Activated CD4-positive, alpha-beta T cell treated with anti-CD3 and anti-CD28 coated beads, Interleukin-2, amount 10 ng/mL, durations not matched to agents 7 days and 5 days (primary cell): ENCODE measurements at places on chromosomes 4 and X.
A peak's percentile ranks its signal among the peaks of the same experiment; 100 is the strongest.

- no peaks in the 10 kb centered on the region for H3K4me1 ChIP-seq
- DNase-seq, result no peak
- no peak overlapping the region for H3K4me3 ChIP-seq
- no peak overlapping the region for H3K27ac ChIP-seq
- H3K27me3 ChIP-seq, result no peaks in the 10 kb centered on the region
- H3K36me3 ChIP-seq, result no peaks in the 10 kb centered on the region
These were observed 254.6 kb upstream of the KCNIP4 start for GRCh38 chr4:22202975-22203710.

DNA sequence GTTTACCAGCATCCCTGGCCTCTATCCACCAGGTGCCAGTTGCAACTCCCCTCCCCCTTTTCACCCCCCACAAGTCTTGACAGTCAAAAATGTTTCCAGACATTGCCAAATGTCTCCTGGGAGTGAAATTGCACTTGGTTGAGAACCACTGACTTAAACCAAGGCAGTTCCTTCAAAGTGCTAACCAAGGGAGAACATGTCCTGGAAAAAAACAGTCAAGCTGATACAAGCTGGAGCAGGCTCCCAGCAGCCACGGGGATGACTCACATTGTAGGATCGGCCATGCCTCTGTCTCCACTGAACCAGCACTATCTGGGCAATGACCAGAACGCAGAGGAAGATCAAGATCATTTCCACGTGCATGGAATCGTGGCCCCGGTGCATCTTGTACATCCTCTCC is 11.4 kb downstream of the RNF175 start:
- H3K36me3 ChIP-seq, result no peaks in the 10 kb centered on the region
- H3K27ac ChIP-seq, result no peak overlapping the region

- H3K27me3 ChIP-seq, result no peaks in the 10 kb centered on the region
- no peak overlapping the region for H3K4me3 ChIP-seq
- DNase-seq, result no peak
- no peak overlapping the region for H3K27ac ChIP-seq
- H3K4me1 ChIP-seq, result peaks cover 23% of the 10 kb centered on the region
These were observed 40.9 kb downstream of the KDM6A start for GRCh38 chrX:44913656-44914531.

- H3K4me3 ChIP-seq, result no peak overlapping the region
- DNase-seq, result no peak
- H3K4me1 ChIP-seq, result no peaks in the 10 kb centered on the region
- no peaks in the 10 kb centered on the region for H3K27me3 ChIP-seq
These were observed 29.5 kb downstream of the TFDP3 start for GRCh38 chrX:133188631-133189030.

GRCh38 chr4:85675076-85676049 is 200.4 kb downstream of the ARHGAP24 start:
- no peaks in the 10 kb centered on the region for H3K27me3 ChIP-seq
- H3K27ac ChIP-seq, result no peak overlapping the region
- H3K36me3 ChIP-seq, result no peaks in the 10 kb centered on the region
- no peaks in the 10 kb centered on the region for H3K4me1 ChIP-seq
- no peak for DNase-seq

DNA sequence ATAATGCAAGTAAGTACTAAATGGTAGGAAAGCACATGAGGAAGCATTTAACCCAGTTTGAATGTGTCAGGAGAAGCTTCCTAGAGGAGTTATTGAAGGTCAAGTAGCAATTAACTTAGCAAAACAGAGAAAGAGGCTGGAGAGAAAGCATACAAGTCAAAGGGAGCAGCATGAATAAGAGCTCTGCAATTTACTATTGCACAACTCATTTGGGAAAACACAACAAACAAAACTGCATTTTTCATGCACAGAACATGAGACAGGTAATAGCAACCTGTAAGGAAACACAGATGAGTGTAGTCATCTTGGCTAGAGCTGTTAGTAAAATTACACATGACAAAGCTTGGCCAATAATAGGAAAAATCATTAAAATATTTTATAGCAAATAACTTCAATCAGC is 538.1 kb downstream of the PPP4R3C start:
- H3K36me3 ChIP-seq, result no peaks in the 10 kb centered on the region
- no peaks in the 10 kb centered on the region for H3K4me1 ChIP-seq
- no peaks in the 10 kb centered on the region for H3K27me3 ChIP-seq
- no peak for DNase-seq
- no peak overlapping the region for H3K27ac ChIP-seq
- H3K4me3 ChIP-seq, result no peak overlapping the region

GRCh38 chrX:136910565-136911035 is 30.1 kb upstream of the RBMX start:
- no peaks in the 10 kb centered on the region for H3K27me3 ChIP-seq
- H3K27ac ChIP-seq, result no peak overlapping the region
- peak overlapping the region; percentile 82 for H3K4me3 ChIP-seq
- no peaks in the 10 kb centered on the region for H3K36me3 ChIP-seq
- no peak for DNase-seq

DNA sequence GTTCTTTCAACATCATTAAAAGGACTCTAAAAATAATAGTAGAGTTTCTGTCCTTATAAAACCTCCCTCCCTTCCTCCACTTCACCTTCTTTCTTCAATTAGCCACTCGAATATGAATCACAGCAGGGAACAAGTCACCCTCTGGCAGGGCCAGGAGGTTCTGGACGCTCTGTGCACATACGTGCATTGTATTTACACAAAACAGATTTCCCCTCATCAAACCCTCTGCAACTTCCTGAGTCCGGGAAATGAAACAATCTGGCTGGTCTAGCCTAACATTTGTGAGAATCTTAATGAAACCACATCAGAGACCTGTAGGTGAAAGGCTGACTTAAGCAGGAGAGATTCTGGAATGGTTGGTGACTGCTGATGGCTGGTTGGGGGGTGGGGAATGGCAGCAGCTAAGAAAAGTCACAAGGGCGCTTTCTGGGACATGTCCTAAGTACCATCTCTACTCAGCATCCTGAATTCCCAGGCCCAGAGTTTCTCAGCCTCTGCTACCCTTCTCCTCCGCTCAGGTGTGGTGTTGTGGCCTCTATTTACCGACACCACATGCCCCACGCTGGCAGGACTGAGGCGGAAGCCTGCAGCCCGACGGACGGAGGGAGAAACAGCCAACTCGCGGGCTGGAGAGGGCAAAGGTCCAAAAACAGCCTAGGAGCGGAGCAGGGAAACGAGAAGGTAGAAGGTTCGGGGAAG is 1.0 kb downstream of the ZDHHC9 start:
- no peaks in the 10 kb centered on the region for H3K36me3 ChIP-seq
- H3K4me3 ChIP-seq, result peak overlapping the region; percentile 83
- no peak for DNase-seq

DNA sequence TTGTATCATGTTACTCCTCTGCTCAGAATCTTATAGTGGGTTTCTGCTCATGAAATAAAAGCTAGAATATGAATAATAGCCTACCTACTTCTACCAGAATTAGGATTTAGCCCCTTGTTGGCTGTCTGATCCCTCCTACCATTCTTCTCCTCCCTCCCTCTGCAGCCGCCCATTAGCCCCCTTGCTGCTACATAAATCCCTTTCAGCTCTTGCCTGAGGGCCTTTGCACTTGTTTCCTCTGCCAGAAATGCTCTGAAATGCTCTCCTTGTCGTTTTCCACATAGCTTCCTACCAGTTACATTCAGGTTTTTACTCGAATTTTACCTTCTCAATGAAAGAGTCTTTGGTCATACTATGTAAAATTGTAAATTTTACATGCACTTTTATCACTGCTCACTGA is 159.2 kb downstream of the ADGRL3 start:
- no peaks in the 10 kb centered on the region for H3K4me1 ChIP-seq
- DNase-seq, result no peak
- no peak overlapping the region for H3K4me3 ChIP-seq
- no peaks in the 10 kb centered on the region for H3K27me3 ChIP-seq
- H3K27ac ChIP-seq, result no peak overlapping the region

GRCh38 chr4:56857601-56858309 is 36.3 kb upstream of the SPINK2 start:
- H3K36me3 ChIP-seq, result no peaks in the 10 kb centered on the region
- no peak overlapping the region for H3K27ac ChIP-seq
- H3K4me1 ChIP-seq, result peaks cover 1% of the 10 kb centered on the region
- H3K27me3 ChIP-seq, result peaks cover 8% of the 10 kb centered on the region
- no peak overlapping the region for H3K4me3 ChIP-seq

DNA sequence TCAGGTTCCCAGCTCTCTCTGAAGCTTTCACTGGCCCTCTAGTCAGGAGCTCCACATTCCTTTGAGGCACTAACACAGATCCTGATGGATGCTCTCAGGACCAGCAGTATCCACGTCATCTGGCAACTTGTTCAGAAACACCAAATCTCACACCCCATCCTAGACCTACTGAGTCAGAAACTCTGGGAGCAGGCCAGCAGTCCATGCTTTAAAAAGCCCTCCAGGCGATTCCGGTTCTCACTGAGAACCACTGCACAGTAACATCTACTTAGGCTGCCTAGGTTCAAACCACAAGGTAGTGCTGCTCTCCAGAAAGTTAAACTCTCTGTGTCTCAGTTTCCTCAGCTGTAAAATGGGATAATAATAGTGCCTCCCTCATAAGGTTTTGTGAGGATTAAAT is 55.3 kb downstream of the CCDC158 start:
- no peak overlapping the region for H3K4me3 ChIP-seq
- no peak overlapping the region for H3K27ac ChIP-seq
- H3K4me1 ChIP-seq, result no peaks in the 10 kb centered on the region
- no peaks in the 10 kb centered on the region for H3K36me3 ChIP-seq
- DNase-seq, result no peak
- H3K27me3 ChIP-seq, result peaks cover 15% of the 10 kb centered on the region

DNA sequence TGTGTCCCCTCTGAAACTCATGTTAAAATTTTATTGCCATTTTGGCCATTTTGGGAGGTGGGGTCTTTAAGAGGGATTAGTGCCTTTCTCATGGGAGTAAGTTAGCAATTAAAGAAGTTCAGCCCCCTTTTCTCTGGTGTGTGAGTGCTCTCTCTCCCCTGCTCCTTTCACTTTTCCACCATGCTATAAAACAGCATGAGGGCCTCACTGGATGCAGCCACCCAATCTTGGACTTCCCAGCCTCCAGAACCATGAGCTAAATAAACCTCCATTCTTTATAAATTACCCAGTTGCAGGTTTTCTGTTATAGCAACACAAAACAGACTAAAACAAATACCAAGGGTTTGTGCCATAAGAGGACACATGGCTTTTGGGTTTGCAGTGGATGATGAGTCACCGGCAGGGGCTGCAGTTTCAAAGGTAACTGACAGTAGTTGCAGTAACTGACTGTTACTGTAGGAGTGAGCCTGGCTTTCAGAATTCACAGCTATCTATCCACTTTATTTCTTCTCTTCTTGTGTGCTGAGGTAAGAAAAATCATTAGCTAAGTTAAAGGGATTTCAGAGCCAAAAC is 121.5 kb downstream of the PPEF1 start:
- DNase-seq, result no peak
- no peaks in the 10 kb centered on the region for H3K36me3 ChIP-seq
- H3K4me1 ChIP-seq, result no peaks in the 10 kb centered on the region
- H3K27ac ChIP-seq, result no peak overlapping the region
- no peaks in the 10 kb centered on the region for H3K27me3 ChIP-seq
- no peak overlapping the region for H3K4me3 ChIP-seq

- no peak overlapping the region for H3K4me3 ChIP-seq
- no peaks in the 10 kb centered on the region for H3K27me3 ChIP-seq
- no peaks in the 10 kb centered on the region for H3K36me3 ChIP-seq
- no peaks in the 10 kb centered on the region for H3K4me1 ChIP-seq
- DNase-seq, result no peak
- H3K27ac ChIP-seq, result no peak overlapping the region
These were observed 288.2 kb downstream of the IL1RAPL2 start for GRCh38 chrX:104854188-104854587.

GRCh38 chrX:41471786-41472185 is 24.6 kb downstream of the NYX start:
- H3K36me3 ChIP-seq, result no peaks in the 10 kb centered on the region
- no peaks in the 10 kb centered on the region for H3K27me3 ChIP-seq
- no peak overlapping the region for H3K27ac ChIP-seq
- peaks cover 4% of the 10 kb centered on the region for H3K4me1 ChIP-seq
- no peak overlapping the region for H3K4me3 ChIP-seq

DNA sequence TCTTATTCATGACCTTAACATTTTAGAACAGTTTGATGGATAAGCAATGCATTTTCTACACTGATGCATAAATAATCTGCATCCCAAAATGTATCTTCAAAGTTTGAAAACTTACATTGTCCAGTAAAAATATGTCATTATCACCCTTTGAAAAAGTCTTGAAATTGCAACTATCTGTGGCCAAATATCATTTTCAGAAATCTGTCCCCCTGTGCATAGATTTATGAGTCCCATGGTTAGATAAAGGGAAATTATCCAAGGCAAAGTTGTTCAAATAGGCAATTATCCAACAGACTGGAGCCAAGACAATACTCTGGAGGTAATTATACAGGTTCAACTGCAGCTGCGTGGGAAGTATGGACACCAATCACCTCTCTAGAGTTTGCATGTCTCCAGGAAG is 182.5 kb upstream of the INTU start:
- no peaks in the 10 kb centered on the region for H3K27me3 ChIP-seq
- no peak overlapping the region for H3K4me3 ChIP-seq

DNA sequence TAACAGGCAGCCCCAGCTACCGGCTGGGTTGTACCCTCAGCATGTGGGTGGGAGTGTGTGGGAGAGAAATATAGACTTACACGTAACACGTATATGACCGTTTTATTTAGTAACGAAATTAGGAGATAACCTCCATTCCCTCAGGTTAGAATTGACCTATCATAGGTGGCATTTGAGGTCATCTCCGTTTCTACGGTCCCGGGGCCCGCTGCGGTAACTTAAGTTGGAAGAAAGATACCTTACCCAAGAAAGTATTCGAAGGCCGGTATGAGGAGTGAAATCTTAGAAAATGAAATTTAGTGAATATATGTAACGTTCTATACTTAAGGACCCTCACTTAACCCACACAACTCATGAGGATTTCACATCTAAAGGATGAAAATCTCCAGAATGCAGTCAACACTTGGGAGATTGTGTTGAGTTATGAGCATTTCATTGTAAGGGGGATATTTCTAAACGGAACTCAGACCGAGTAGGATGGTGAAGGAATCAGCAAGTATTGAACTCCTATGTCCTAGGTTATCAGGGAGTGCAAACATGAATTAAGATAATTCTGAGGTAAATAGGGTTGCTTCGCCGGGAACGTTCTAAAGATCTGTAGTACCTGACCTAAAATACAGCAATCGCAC is 891 bp downstream of the CISD2 start:
- H3K36me3 ChIP-seq, result peaks cover 46% of the 10 kb centered on the region
- H3K27me3 ChIP-seq, result no peaks in the 10 kb centered on the region
- DNase-seq, result no peak
- peak overlapping the region; percentile 96 for H3K4me3 ChIP-seq
